ENCODE measurements at places on chromosomes 2 and 18. TPM values are rescaled to one million over a fixed set of nuclear protein-coding genes. Genes with fewer than 3 reads are reported as not detected.

Gene UGT1A4
- total RNA-seq: not detected

Gene MC5R
- total RNA-seq: 0.69 TPM

Gene VSNL1
- 128 TPM for total RNA-seq

Gene AGXT
- not detected for total RNA-seq

Gene VWA3B
- 2.8 TPM for total RNA-seq

Gene ANKRD62
- total RNA-seq: 0.23 TPM

Gene RBM44
- total RNA-seq: 2.8 TPM

Gene LRATD1
- 63.2 TPM for total RNA-seq

Gene ACP1
- total RNA-seq: 122 TPM

Gene ABCA12
- total RNA-seq: 0.23 TPM

Gene AGPS
- total RNA-seq: 72.9 TPM

Gene MIB1
- 90.2 TPM for total RNA-seq

Gene TUBB8B
- total RNA-seq: 0.69 TPM

Gene CDH19
- total RNA-seq: 0.23 TPM

Gene SIGLEC15
- total RNA-seq: not detected

Gene EFHD1
- total RNA-seq: 3.7 TPM

Gene ZEB2
- 82.8 TPM for total RNA-seq

Gene BOK
- total RNA-seq: 35.1 TPM

Gene TFCP2L1
- total RNA-seq: 0.69 TPM

Gene DIS3L2
- total RNA-seq: 48.4 TPM

Gene SLC4A5
- total RNA-seq: 3.2 TPM

Gene KCNK3
- 10.1 TPM for total RNA-seq

Gene AP1S3
- 8.8 TPM for total RNA-seq

Gene DES
- 1.4 TPM for total RNA-seq

Gene DYNC2LI1
- total RNA-seq: 48.0 TPM

Gene ATP8B1
- 3.0 TPM for total RNA-seq

Gene PHOSPHO2
- 19.8 TPM for total RNA-seq

Gene ANKRD30B
- total RNA-seq: 3.9 TPM

Gene ERBB4
- total RNA-seq: 78.7 TPM

Gene CMPK2
- total RNA-seq: 16.6 TPM

Gene CIB4
- total RNA-seq: not detected

Gene HDAC4
- total RNA-seq: 27.7 TPM

Gene ITGA4
- 5.3 TPM for total RNA-seq

Gene NOL4
- 71.3 TPM for total RNA-seq

Gene TSN
- total RNA-seq: 73.4 TPM

Gene HOXD3
- not detected for total RNA-seq

Gene GNLY
- total RNA-seq: not detected

Gene TGFA
- 18.2 TPM for total RNA-seq

Gene C2orf15
- 17.5 TPM for total RNA-seq

Gene FAP
- total RNA-seq: 2.3 TPM

Gene HRH4
- total RNA-seq: 0.23 TPM

Gene THSD7B
- total RNA-seq: 12.2 TPM

Gene KIAA2012
- total RNA-seq: 2.5 TPM

Gene RIT2
- total RNA-seq: 59.3 TPM

Gene SPP2
- not detected for total RNA-seq

Gene APOB
- total RNA-seq: 0.69 TPM
